ENCODE measurements at places on chromosomes 7 and 10.

DNA sequence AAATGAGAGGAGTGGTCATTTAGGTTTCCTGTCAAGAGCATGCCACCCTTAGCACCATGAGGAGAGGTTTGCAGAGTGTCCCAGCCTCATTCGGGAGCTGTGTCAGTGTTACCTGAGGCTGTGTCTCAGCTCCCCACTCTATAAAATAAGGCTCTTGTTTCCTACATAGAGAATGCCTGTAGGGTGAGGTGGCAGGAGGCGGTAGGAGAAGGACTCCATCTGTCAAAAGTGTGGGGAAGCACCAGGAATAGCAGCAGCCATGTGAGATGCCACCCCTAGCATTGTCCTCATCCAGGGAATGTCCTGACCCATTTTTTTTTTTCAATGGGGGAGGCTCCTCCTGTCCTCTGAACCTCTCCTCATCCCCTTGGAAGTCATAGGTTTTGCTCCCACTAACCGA lies 451.2 kb downstream of the PLXNA4 start:
- DNase-seq: no peak

GRCh38 chr10:77899080-77899477 lies 27.5 kb downstream of the DLG5 start:
- no peak for DNase-seq

DNA sequence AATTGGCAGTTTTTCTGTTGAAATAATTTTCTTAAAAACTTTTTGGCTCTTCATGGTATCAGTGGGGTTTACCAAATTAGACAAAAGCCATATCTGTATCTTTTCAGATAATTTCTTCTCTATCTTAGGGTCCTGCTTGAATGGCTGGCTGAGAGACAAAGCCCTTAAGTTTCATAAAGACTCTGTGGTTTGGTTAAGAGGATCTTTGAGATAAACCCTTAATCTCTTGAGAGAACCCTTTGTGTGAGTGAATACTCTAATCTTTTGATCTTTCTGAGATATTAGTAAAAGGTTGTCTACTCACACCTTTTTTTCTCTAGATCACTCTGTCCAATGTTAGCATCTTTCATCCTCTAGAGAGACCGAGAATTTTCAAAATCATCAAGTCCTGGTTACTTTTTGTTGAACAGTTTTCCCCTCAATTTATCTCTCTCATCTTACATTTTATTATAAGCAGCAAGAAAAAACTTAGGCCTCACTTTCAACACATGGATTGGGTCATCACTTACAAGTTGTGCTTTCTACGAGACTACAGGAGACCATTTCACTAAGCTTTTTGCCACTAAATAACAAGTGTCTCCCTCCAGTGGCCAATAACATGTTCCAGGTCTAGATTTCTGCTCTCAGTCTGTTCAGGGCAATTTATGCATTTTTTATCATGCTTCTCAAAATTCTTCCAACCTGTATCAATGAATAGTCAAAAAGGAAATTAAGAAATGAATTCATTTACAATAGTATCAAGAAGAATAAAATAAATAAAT lies 28.4 kb downstream of the DNAJC9 start:
- DNase-seq: no peak

GRCh38 chr10:12823328-12823727 lies 178.2 kb downstream of the CCDC3 start:
- no peak for DNase-seq

GRCh38 chr10:71981015-71981875 lies 17.1 kb downstream of the CHST3 start:
- DNase-seq: no peak

DNA sequence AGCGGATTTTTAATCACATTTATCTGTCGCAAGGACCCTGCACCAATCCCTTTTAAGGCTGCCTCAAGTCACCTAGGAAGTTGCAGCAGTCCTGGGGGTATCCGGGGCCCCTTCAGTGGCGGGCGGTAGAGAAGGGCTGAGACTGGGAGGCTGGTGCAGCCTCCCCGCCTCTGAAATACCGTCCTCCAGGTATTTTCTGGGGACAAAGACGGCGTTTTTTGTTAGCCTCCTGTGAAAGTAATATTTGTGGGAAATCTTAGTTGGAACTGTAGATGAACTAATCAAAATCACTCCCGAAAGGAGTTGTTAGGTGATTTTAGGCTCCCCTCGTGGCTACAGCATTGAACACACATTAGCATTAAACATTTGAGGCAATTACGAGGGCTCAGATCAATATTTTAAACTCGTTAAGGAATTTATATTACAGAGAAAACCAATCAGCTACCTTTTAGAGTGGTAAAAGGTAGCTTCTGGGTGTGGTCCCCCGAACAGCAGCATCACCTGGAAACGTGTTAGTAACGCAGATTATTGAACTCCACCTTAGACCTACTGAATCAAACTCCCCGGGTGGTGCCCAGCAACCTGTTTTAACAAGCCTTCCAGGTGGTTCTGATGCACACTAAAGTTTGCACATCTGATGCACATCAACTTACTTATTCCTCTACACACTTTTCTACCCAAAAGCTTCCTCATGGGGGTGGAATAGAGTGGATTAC lies 530 bp upstream of the ANXA7 start:
- DNase-seq: no peak

GRCh38 chr7:152583006-152583405 lies 92.9 kb downstream of the XRCC2 start:
- no peak for DNase-seq

DNA sequence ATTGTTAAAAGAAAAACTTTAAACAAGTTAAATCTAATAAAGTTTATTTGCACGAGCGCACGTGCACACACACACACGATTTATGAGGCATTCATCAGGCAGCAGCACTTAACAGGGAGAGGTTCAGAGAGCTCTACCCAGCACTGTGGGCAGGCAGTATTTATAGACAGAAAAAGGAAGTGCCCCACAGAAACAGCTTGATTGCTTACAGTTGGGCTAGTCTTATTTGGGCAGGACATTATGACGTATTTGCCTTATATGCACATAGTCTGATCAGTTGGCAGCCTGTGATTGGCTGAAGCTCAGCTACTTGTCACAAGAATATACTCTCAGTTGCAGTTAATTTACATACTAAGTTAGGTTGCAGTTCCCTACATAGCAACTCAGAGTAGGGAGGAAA lies 1.2 kb upstream of the SDHAF3 start:
- DNase-seq: no peak

DNA sequence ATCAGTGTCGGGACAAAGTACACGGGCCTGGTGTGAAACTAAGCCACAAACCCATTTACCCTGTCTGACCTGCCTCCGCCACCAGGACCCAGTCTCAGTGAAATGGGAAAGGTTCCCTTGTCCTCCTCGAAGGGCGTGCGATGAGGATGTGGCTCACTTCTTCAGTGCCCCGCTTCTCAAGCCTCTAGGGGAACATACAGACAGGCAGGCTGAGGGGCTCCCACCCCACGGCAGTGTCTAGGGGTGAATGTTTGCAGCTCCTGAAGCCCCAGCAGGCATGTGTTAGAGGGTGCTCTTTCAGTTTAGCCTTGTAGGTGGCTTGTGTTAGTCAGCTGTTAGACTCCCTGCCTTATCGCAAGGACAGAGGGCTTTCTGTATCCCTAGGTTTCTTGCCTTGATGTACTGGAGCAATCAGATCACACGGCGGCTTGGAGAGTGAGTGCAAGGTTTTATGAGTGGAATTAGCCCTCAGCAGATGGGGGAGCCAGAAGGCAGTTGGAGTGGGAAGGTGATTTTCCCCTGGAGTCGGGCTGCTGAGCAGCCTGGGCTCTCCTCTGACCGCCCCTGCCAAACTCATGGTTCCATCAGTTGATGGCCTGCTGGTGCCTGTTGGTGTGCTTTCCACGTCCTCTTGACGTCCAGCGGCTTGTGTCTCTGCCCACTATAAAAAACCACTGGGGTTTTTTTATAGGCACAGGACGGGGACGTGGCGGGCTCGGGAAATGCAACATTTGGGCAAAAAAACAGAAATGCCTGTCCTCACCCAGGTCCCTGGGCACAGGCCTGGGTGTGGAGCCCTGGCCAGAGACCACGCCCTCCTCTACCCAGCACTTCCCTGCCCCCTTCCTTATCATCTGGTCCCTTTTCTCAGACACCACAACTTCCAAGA lies 759 bp downstream of the NUDT1 start:
- DNase-seq: no peak

DNA sequence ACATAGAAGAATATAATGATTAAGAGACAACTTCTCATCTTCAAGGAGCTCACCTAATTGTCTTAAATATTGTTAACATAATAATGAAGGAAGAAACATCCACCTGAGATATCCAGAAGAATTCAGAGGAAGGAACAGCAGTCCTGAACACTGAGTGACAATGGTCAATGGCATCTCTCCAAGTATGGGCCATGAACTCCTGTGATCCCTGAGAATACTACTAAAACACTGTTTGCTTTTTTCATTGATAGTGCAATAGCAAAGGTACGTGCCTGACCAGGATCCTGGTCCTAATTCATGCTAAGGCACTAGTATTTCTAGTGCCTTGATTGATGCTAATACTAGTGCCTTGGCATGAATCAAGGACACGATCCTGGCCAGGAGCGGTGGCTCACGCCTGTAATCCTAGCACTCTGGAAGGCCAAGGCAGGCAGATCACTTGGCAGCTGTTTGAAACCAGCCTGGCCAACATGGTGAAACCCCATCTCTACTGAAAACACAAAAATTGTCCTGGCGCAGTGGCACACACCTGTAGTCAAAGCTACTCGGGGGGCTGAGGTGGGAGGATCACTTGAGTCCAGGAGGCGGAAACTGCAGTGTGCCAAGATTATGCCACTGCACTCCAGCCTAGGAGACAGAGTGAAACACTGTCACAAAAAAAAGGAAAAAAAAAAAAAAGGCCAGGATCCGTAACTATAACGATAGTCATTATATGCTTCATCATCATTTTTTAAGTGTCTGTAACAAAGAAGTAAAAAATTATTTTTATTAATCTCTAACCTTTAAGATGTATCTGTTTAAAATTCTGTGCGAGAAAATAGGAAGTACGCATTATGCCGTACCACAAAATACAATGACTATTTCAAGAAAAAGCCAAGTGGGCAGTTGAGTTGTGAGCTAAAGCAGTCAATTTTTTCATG lies 49.1 kb downstream of the SRPK2 start:
- DNase-seq: no peak

- DNase-seq: no peak
Measured at GRCh38 chr7:50661345-50662040, 96.3 kb upstream of the DDC start.

DNA sequence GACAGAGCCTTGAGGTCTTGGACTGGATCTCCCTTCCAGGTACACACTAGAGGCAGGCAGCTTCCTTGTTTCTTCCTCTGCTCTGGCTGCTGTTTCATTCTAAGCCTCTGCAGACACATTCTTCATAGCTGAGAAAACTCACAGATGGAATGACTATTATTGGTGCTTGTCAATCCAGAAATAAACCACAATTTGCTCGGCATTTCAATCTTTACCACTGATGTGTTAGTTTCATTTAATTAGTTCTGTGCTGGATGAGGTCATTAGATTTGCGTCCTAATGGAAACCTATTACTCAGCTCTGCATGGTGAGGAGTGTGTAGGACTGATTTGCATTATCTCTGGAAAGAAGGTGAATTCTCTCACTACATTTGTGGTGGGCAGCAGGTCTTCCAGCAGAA lies 392.5 kb downstream of the NRG3 start:
- DNase-seq: no peak

GRCh38 chr10:90741926-90742565 lies 115.8 kb downstream of the HTR7 start:
- DNase-seq: no peak

DNA sequence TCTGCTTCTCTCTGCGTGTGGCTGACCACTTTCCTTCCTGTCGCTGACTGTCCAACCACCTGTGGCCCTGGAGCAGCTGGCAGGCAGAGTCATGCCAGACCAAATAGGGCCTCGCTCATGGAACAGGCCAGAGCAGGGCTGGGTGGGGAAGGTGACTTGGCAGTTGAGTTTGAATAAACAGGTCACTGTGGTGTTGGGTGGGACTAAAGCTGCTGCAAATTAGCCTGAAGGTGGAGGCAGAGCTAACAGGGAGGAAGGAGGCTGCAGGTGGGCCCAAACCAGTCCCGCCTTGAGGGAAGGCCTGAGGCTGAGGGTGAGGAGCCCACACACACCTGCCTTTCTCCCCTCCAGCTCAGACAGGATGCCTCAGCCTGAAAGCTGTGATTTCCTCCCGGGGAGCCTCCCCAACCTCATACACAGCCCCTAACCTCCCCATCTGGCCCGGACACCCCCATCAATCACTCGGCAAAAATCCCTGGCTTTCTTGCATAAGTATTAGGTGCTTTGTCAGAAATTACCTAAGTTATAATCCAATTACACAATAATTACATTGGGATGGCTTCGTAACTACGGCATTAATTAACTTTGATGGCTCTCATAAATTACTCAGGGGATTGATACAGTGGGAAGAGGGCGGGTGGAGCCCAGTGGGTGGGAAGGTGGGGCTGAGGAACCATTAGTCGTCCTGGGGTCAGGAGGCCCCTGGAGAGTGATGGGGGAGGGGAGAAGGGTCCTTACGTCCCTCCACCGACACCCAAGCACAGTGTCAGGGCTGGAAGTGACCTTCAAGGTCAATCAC lies 97.7 kb upstream of the PCBD1 start:
- no peak for DNase-seq

DNA sequence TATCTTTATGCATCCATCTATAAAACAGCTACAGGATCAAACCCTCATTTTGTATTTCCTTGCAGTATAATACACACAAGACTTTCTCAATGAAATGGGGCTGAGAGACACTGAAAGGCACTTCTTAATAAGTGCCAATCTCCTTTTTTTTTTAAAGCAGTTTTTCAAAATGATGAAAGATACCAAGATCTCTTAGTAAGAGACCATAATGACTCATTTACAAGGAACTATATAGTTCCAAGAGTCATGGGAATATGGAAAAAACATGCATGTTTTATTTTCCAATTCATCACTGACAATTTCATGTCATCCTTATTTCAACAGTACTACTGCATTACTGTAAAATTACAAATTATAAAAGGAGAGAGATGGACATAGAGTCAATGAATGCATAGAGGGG lies 973.7 kb downstream of the GATA3 start:
- no peak for DNase-seq

DNA sequence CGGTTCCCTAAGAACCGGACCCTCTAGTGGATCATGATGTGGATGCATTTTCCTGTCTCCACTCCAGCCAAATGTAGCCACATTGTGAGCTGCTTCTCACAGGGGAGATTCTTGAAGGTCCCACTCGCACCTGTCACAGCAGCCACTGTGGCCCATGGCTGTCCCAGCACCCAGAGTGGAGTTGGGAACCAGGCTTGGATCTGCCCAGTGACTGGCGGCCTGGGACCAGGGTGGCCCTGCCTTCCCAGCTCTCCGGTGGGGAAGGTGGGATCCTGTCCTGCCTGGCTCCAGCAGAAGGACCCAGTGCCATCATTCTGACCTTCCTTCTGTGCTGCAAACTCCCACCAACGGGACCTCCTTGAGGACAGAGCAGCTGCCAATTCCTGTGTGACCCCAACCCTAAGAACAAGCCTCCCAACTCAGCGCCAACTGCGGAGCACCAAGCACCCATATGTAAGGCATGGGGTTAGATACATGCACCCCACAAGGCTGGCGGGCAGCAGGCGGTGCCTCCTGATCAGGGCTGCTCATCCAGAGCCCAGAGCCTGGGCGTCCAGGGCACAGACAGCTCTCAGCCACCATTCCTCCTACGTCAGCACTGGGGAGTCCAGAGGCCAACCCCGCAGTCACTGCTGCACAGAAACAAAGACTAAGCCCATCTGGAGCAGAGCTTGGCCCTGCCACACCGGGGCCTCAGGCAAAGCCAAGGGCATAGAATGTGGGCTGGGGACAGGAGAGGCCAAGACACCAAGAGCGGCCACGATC lies 28.8 kb downstream of the EBF3 start:
- no peak for DNase-seq

Data from stimulated activated CD8-positive, alpha-beta memory T cell treated with anti-CD3 and anti-CD28 coated beads, Interleukin-15, amount 100 ng/mL, for 48 hours (primary cell).